Stimulated activated CD8-positive, alpha-beta memory T cell treated with anti-CD3 and anti-CD28 coated beads, Interleukin-7, amount 100 ng/mL, for 48 hours (primary cell): ENCODE measurements at places on chromosomes 5 and 9.

- no peak for DNase-seq
Measured at GRCh38 chr5:180222056-180222455, 13.0 kb upstream of the RASGEF1C start.

DNA sequence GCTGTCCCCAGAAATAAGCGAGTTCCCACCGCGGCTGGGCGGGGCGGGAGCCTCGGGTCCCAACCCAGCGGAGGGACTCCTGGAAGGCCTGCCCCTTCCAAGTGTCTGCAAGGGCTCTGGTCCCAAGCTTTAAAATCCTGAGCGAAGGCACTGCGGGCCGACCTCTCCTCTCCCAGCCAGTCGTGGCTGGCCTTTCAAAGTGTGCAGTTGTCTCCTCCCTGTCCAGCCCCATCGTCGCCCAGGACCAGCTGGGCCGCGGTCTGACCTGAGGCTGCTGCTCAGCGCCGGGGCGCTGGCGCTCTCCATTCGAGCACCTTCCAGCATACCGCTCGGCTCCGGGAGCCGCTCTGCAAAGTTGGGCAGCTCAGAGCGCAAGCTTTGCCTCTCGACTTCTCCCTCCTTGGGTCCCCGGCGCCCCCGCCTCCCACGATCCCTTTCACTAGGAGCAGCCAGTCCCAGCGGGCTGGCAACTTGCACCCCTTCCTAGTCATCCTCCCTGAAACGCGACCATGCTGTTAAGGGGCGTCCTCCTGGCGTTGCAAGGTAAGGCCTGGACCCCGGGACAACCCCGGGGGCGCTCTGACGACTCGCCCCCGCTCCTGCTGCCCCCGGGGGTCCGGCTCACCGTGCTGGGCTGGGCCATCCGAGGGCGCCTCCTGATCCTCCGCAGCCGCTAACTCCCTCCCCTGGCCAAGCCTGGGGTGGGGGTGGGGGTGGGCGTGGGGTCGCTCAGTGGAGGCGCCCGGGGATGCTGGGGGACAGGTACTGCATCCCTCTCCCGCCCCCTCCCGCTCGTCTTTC lies at the start of gene MAMDC2:
MAMDC2 (plus strand) TSS at position 160 of the 801 bp plus-strand sequence; CDS start at position 510, 350 bp downstream.
- DNase-seq, result no peak

GRCh38 chr5:61319388-61320146 lies 12.5 kb upstream of the ZSWIM6 start:
- no peak for DNase-seq

GRCh38 chr5:176678584-176678983 lies 31.3 kb downstream of the TSPAN17 start:
- no peak for DNase-seq

DNA sequence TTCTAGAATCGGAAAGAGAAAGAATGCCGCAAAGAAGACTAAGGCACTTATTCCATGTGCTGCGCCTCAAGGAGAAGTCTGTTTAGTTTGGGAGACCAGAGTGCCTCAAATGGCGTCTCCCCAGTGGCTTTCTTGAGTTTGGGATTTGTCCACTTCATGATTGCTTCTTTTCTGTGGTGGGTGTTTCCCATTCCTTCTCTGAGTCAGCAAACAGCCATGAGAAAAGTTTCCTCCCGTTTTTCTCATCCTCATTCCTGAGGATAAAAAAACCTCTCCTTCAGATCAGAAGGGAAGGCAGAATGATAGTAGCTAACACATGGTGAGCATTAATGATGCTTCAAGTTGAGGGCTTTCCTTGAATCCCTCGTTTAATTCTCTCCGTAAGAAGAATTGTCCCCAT lies 275.9 kb upstream of the WWC1 start:
- no peak for DNase-seq

- no peak for DNase-seq
Measured at GRCh38 chr5:132224716-132225115, 2.9 kb downstream of the P4HA2 start.

- DNase-seq, result no peak
Measured at GRCh38 chr5:139149477-139150199, 48.5 kb downstream of the SIL1 start.

DNA sequence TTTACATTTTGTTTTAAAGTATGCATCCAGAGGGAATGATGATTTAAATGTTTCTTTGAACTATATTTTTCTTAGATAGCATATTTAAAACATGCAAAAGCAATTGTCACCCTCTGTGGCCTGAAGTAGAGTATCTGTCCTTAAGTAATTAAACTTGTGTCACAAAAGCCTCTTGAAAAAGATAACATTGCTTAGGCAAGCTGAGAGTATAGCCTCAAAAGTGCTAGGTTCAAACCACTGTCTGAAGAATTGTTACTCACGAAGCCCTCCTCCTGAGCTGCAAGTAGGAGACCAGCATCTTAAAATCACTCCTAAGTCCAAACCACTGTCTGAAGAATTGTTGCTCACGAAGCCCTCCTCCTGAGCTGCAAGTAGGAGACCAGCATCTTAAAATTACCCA lies 378.0 kb upstream of the PRR16 start:
- no peak for DNase-seq

DNA sequence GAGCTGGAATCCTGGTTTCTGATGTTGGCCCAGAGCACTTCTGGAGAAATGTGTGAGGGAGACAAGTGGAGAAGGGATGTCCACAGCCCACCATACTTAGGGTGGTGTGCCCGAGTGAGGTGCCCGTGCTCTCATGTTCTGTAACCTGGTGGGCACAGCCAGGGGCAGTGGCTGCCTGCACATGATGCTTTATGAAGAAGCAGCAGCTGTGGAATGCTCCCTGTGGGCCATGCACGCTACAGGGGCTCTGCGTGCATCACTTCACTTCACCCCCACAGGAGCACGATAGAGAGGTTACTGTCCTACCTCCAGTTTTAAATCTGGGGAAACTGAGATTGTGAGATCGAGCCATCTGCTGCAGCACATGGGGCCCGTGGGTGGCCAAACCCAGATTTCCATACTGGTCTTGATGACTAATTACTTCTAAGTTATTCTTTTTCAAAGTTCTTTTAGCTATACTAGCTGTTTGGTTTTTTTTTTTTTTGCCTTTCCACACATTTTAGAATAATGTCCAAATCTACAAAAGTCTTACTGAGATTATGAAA lies 441.6 kb downstream of the GADD45G start:
- DNase-seq, result no peak

- DNase-seq, result no peak
Measured at GRCh38 chr5:62489471-62489870, 76.9 kb downstream of the IPO11 start.

DNA sequence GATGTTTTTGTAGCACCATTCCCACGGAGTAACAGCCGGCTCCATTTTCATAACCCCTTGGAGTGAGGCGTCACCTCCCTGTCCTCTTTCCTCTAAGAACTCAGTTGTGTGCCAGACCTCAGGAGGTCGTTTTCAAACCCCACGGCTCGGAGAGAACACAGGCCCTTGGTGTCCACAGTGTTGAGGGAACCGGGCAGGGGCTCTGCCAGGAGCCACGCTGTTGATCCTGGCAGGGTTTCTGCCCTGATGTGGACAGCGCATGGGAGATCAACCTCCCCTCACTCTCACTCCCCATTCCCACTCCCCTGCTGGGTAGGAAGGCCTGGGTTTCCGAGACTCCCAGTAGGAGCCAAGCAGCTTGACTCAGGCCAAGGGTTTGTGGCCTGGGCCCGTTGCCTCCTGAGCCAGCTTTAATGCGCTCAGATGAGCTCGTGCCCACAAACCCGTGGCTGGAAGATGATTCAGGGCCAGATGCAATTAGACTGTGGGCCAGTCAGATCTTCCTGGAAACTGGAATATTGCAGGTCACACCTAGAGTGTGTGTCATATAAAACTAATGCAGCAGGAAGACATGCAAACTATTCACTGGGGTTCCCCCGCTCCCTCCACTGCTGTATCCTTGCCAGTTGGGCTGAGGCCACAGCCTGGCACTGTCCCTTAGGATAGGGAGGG lies 133.4 kb downstream of the SLC12A2 start:
- no peak for DNase-seq

DNA sequence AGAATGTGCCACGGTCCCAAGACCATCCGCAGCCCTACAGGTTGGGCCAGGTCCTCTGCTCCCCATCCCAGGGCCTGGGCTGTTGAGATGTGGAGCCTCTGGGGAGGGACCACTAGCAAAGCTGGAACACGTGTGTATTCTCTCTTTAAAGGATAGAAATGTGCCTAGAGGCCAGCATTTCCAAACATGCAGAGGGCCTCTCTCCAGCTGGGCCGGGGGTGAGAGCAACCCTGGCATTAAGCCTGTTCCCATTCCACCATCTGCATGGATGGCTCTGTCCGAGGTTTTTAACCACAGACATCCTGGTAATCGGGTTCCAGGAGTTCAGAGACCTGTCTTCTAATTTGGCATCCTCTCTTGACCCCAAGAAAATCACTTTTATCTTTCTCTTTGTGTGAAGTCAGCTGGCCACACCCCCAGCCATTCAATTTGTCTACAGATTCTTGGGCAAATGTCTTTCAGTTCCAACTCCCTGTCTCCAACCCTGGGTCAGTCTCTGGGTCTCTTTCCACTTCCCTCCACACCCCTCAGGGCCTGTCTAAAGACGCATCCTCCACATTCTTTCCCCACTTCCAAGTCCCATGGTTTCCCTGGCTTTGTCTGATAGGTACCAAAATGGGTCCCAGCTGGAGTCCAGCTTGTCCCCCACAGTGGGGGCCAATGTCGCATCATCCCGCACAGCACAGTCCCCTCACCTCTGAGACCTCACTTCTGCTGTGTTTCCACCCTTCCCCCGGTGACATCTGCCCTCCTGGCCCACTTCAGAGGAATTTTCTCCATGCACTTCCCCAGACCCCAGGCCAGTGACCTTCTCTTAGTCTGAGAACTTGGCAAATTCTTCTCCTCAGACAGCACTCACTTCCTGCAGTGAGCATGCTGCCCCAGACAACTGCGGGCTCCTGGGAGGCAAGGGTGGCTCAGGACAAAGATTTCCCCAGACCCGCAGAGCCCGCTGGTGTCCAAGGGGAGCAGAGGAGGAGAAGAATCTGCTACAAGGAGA lies 56.8 kb downstream of the PTPDC1 start:
- no peak for DNase-seq

GRCh38 chr9:69673311-69673640 lies 1.1 kb upstream of the APBA1 start:
- DNase-seq, result no peak

- DNase-seq, result no peak
Measured at GRCh38 chr5:368183-369084, 46.9 kb downstream of the AHRR start.
